Muscle of arm (tissue), 14 donors: ENCODE measurements at places on chromosomes 13 and 19. TPM values are rescaled to one million over a fixed set of nuclear protein-coding genes. Genes with fewer than 3 reads are reported as not detected.
A peak's percentile ranks its signal among the peaks of the same experiment; 100 is the strongest.

- DNase-seq: no peak
Measured at GRCh38 chr19:7492142-7492541, 3.3 kb upstream of the PEX11G start.

TJP3 gene
- 15.1 TPM for polyA plus RNA-seq

DNA sequence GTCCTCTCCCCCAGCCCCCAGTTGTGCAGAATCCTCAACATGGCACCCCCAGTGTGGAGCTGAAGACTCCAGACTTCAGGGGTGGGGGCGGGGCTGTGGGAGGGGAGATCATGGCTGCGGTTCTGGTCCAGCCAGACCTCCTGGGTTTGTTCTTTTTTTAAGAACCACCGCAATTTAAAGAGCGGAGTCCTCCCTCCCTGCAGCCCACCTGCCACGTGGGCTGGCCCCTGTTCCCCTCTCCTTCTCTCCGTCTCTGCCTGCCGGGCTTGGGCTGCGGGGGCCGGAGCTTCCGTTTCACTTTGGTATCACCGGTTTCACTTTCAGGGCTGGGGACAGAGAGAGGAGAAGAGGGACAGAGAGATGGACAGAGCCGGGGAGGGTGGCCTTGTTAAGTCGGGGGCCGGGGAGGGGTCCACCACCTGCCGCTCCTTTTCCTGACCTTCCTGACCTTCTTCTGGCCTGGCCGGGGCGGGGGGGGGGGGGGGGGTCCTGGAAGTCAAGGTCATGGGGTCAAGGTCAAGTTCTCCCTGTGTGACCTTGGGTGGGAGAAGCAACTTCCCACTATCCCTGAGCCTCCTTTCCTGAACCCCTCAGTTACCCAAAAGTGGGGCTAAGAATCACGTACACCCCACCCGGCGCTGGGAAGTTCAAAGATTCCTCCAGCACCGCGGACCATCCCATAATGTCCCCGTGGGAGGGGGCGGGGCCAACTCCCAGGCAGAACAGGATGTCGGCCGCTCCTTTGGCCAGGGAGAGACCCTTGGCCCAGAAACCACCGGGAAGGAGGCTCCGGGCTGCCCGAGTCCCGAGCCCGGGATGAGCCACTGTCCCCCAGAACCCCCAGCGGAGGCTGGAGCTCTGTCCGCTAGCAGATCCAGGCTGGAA lies 11.3 kb upstream of the ZBTB7A start:
- DNase-seq: peak; percentile 71

GRCh38 chr19:40673397-40673796 lies 17.1 kb downstream of the NUMBL start:
- no peak for DNase-seq

- no peak for DNase-seq
Measured at GRCh38 chr13:114147803-114148520, 15.5 kb upstream of the RASA3 start.

DNA sequence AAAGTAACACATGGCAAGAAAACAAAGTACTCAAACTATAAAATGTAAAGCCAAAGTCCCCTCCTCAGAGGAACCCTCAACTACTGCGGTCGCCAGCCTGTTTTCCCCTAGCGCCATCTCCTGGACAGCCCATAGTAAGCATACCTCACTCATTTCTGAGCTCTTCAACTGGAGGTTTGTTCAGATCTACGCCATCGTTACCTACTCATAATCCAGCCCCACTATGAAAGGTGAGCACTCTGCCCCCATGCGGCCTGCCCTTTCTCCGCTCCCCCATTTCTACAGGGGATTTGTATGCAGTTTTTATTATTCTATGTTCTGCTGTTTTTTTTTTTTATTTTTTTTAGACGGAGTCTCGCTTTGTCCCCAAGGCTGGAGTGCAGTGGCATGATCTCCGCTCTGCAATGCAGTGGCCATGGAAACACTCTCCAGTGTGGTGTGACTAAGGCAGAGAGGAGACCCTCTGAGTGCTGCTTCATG lies 26.2 kb downstream of the OPA3 start:
- peak; percentile 14 for DNase-seq

CPT1C gene
- polyA plus RNA-seq: 5.6 TPM

GRCh38 chr13:23447927-23448326 lies 14.4 kb upstream of the SACS start:
- no peak for DNase-seq

ZNF85 gene
- 12.7 TPM for polyA plus RNA-seq

ZNF528 gene
- polyA plus RNA-seq: 22.6 TPM

CADM4 gene
- 9.2 TPM for polyA plus RNA-seq

GRCh38 chr13:99617474-99618255 lies 116.4 kb downstream of the TM9SF2 start:
- DNase-seq: peak; percentile 32

GRCh38 chr13:46526740-46527139 lies 26.2 kb upstream of the LRCH1 start:
- DNase-seq: no peak

ZNF433 gene
- 5.4 TPM for polyA plus RNA-seq

ZNF836 gene
- 8.1 TPM for polyA plus RNA-seq

GRCh38 chr13:99087954-99088491 lies 110.2 kb upstream of the DOCK9 start:
- no peak for DNase-seq

- no peak for DNase-seq
Measured at GRCh38 chr13:80336370-80336769, 4.6 kb downstream of the SPRY2 start.

ATXN8OS gene
- 0.32 TPM for polyA plus RNA-seq

DNA sequence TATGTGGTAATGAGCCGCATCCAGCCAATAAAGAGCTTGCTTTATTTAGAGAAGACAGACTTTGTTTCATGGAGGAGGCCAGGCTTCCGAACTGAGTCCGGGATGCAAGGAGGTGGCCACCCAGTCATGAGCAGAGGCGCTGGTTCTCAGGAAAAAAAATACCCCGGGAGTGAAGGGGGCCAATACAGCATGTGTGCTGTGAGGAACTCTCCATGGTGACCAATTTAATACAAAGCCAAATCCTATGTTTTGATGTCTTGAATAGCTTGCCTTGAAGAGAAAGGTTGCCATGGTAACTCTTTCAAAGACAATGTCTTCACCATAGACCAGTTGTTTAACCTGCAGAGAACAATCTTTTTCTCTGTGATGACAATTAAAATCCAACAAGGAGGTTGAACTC lies 43.4 kb upstream of the PDCD5 start:
- no peak for DNase-seq

GRCh38 chr19:1252821-1253513 lies 4.6 kb downstream of the MIDN start:
- DNase-seq: peak; percentile 64

DNA sequence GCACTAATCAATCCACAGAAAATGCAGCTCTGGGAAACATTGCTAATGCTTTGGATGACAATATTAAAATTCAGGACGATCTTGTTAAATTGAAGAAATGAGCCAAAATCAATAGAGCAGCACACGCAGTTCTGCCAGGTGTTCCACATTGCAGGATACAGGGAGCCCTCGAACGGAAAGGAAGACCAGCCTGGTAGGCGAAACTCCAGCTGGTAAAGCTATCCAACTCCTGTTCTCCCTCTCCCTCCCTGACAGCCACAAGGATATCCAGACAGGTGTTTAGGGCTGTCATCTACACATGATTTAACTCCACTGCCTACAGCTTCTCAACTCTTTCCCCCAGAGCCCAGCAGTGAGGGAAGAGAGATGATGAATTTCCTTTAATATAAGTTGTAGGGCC lies 67.7 kb downstream of the EPSTI1 start:
- peak; percentile 9 for DNase-seq

- DNase-seq: no peak
Measured at GRCh38 chr13:74674720-74675119, 540.5 kb upstream of the KLF12 start.

GRCh38 chr13:90995614-90996013 lies 351.9 kb upstream of the MIR17HG start:
- DNase-seq: no peak

DNA sequence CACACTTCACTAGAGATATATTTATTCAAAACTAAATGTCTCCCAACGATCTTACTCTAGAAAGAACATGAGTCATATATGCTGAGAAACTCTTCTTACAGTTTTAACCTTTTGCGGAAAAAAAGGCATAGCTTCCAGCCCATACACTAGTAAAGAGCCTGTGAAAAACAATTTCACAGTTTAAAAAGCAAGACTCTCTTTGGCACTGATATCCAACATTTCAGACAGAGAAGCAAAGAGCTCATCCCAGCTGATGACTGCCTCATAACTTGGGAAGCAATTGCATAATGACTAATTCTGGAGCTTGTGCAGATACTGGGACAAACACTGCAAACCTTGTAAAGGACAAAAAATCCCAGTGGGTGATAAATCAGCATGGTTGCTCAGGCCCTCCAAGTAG lies 88.0 kb downstream of the ENOX1 start:
- peak; percentile 58 for DNase-seq

SLC7A1 gene
- 12.5 TPM for polyA plus RNA-seq

- DNase-seq: no peak
Measured at GRCh38 chr13:39563470-39563735, 39.6 kb downstream of the LHFPL6 start.

DNA sequence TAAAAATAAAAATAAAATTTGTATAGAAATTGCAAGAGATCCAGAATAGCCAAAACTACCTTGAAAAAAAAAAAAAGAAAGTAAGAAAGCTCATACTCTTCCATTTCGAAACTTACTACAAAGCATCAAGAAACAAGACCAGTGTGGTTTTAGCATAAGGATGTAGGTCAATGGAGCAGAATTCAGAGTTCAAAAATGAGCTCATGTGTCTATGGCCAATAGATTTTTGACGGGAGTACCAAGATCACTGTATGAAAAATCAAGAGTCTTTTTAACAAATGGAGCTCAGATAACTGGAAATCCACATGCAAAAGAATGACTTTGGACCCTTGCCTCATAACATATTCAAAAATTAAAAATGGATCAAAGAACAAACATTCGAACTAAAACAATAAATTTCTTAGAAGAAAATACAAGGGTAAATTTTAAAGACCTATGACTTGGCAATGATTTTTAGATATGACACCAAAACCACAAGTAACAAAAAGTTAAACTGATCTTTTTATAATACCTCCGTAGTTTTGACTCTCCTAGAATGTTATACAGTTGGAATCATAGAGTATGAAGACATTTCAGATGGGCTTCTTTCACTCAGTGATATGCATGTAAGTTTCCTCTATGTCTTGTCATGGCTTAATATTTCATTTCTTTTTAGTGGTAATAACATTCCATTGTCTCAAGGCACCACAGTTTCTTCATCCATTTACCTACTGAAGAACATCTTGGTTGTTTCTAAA lies 43.2 kb downstream of the KLF12 start:
- no peak for DNase-seq

ALG5 gene
- polyA plus RNA-seq: 22.7 TPM

- no peak for DNase-seq
Measured at GRCh38 chr13:112720251-112720650, 30.4 kb downstream of the ATP11A start.

GRCh38 chr19:58497634-58498170 lies 14.1 kb downstream of the SLC27A5 start:
- no peak for DNase-seq

- DNase-seq: no peak
Measured at GRCh38 chr13:89869312-89869711, 1478.2 kb upstream of the MIR17HG start.

GRCh38 chr13:22262001-22262885 lies 591.4 kb downstream of the FGF9 start:
- no peak for DNase-seq

GRCh38 chr19:35419805-35420204 lies 28.3 kb upstream of the FFAR2 start:
- DNase-seq: no peak

DNA sequence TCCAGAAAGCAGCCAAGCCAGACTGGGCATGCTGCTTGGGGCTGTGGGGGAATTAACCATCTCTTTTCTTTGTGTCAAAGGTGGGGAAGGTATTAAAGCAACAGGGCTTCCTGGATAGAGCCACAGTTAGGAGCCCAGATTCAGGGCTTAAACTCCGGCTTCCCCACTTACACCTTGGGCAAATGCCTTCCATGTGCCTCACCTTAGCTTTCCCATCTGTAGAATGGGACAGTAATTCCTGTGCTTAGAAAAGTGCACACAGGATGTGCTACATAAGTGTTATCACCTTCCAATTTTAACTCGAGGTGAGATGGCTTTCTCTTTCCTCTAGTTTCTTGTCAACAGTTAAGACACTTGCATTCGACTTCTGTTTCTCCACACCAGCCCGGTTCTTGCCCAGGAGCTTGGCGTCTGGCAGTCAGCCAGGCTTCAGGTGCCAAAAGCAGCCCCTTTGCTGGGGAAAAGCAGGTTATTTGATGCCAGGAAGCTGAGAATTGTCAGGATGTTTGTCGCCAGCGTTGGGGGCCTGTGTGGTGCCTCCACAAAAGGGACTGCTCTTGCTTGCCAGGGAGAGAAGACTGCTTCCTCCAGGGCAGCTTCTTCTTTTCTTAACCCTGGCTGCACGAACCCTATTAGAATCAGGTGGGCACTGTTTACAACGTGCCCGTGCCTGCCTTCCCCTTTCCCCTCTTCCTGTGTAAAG lies 79.2 kb downstream of the SIPA1L3 start:
- no peak for DNase-seq

GJA3 gene
- 4.1 TPM for polyA plus RNA-seq

GRCh38 chr13:111341886-111342285 lies 21.4 kb downstream of the TEX29 start:
- DNase-seq: no peak

DNA sequence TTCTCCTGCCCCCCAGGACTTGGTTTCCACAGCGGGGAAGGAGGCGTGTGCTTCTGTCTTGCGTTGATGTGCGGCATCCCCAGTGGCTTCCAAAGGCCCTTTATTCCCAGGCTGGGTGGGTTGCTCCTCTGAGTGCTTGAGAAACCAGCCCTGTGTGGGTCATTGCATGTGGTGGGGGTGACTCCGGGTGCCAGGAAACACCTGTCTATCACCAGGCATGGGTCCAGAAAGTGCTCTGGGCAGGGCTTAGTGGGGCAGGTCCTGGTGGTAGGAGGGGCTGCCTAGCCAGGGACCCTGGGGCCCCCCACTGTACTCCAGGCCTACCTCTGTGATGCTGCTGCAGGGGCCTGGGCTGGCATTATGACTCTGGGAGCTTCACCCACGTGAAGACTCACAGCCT lies 9.6 kb downstream of the DDA1 start:
- DNase-seq: no peak

LILRB2 gene
- 1.9 TPM for polyA plus RNA-seq

- DNase-seq: no peak
Measured at GRCh38 chr13:41313117-41313516, 2.0 kb downstream of the NAA16 start.

DNA sequence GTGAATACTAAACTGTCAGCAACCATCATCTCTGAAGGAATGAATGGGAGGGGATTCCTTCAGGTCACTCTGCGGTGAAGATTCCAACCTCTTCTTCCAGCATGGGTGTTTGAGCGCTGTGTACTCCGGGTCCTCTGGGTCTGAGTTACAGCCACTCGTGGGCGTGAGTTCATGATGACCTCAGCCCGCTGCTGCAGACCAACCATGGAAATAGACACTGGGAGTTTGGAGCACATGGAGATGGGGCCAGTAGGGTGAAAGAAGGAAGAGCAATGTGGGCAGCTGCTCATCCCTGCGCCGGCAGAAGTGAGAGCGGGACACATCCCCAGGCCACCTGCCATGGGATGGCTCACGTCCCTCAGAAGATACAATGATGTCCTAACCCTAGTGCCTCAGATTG lies 16.8 kb upstream of the RAB20 start:
- no peak for DNase-seq
